Activated naive CD4-positive, alpha-beta T cell treated with anti-CD3 and anti-CD28 coated beads, Interleukin-2, amount 50 U/mL, for 16 hours (primary cell): ENCODE measurements at places on chromosomes 7 and 10.

DNA sequence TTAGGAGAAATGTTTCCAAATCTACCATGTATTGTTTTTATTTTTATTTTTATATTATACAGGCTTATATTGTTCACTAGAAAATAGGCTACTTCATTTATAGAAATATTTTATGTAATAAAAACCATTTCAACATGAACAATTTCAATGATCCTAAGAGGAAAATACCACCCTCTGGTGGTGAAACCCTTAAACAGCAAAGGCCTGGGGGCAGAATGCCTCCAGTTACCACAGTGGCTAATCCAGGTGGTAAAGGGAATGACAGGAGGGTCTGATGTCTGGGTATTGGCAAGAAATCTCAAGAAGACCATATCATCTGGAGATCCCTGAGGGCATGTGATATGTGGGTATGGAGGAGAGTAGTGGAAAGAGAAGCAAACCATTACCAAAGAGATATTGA lies 19.3 kb downstream of the MACC1 start:
- DNase-seq: no peak

- no peak for DNase-seq
Observed at GRCh38 chr10:58590924-58591323, 78.3 kb downstream of the BICC1 start.

DNA sequence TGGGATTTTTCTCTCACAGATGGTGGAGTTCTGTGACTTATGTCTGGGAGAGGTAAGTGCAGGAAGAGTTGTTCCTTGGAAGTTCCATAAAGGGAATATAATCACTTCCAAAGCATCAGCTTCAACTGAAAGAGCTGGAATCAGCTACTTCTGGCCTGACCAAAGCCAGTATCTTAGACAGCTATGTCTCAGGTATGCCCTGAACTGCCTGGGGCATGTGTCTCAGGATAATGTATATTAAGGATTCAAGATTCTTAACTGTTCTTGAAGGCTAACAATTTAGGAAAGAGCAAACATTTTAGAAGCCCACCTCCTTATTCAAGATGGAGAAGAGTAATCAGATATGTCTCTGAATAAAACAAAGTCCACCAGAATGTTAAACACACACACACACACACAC lies 12.4 kb upstream of the NOBOX start:
- no peak for DNase-seq

DNA sequence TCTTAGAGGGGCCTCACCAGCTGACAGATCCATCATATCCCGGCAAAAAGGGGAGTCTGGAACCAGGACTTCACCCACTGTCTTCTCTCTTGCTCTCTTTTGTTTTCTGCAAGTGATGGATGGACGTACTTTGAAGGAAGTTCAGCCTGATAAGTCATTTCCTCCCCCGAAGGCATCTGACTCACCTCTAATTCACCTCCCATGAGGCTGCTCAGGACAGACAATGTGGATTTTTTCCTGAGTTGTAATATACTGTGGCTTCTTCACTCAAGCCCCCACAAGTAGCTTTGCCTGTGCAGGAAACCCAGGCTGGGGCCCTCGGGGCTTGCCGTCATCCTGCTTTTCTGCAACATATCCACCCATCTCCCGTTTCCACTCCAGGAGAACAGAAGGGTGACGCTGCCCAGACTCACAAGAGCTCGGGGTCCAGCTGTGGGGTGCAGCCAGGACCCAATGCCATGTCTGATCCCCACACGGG lies 70.4 kb downstream of the ASB13 start:
- DNase-seq: no peak

- DNase-seq: no peak
Observed at GRCh38 chr10:35577926-35578617, 27.1 kb upstream of the GJD4 start.

- no peak for DNase-seq
Observed at GRCh38 chr7:50687575-50688225, 95.0 kb downstream of the GRB10 start.

- DNase-seq: no peak
Observed at GRCh38 chr7:27946351-27946750, 206.4 kb downstream of the TAX1BP1 start.

GRCh38 chr10:116241085-116241484 lies 31.9 kb downstream of the GFRA1 start:
- no peak for DNase-seq
